ENCODE measurements at places on chromosomes 5 and 9. TPM values are rescaled to one million over a fixed set of nuclear protein-coding genes. Genes with fewer than 3 reads are reported as not detected.

- no peak for DNase-seq
Observed at GRCh38 chr5:172870715-172871461, 36.8 kb downstream of the ERGIC1 start.

Gene PLCXD3
- total RNA-seq = not detected

DNA sequence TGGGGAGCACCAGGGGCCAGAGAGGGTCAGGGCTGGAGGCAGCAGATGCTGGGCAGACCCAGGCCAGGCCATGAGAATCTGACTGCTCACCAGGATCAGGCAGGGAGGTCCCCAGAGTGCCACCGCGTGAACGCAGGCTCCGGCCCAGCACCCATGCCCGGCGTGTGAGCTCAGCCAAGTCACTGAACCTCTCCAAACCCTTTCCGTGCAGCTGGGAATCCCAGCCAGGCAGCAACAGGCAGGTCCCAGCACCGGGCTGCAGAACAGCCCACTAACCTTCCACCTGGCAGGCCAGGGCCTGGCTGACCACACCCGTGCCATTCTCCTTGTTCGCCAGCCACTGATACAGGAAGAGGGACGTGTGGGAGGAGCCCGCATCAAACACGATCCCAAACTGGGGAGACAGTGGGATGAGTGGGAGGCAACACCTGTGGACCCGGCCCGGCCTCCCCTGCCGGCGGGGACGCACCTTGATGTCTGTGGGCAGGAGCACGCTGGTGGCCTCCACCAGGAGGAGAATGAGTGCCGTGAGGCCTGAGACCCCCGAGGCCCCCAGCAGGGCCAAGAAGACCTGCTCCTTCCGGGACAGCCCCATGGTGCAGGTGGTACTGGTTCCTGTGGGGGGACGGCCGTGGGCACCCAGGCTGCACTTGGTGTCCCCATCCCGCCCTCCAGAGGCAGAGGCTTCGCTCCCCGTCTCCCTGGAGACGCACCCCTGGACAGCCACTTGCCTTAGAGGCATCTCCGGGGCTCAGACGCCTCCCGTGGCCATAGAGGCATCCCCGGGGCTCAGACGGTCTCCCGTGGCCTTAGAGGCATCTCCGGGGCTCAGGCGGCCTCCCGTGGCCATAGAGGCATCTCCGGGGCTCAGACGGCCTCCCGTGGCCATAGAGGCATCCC is 3.2 kb downstream of the ENTPD8 start:
- no peak for DNase-seq

Gene PCYOX1L
- total RNA-seq = 26.7 TPM

Gene STING1
- 115 TPM for total RNA-seq

Measured in activated CD8-positive, alpha-beta memory T cell treated with anti-CD3 and anti-CD28 coated beads, Interleukin-2, amount 10 ng/mL, durations not matched to agents 7 days and 5 days (primary cell).